ENCODE measurements at places on chromosomes 6 and 20.

GRCh38 chr6:132865364-132865763 is 51.0 kb downstream of the RPS12 start:
- DNase-seq = no peak

GRCh38 chr6:52595796-52596130 is 18.9 kb upstream of the TRAM2 start:
- peak; percentile 29 for DNase-seq

DNA sequence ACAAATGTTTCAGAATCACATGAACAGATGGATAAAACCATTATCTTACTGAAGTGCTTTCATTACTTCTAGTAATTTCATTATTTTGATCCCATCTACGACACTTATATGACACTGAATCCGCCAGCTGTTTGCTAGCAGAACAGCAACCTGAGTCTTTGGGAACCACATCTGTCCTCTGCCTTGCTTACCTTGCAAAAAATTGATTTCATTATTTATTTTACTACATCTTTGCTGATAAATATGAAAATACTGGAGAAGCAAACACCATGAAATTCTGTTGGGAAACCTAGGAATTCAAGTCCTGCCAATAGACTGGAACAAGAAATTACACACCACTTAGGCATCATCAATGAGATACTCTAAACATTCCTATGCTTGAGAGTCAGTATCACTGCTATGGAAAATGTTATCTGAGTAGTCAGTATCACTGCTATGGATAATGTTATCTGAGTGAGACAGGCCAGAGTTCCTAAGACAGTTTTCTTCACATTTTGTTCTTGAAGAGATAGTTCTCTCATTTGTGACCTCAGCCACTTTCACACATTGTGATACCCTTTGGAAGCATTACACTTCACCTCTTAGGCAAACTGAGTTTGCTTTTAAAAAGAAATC is 91.9 kb downstream of the PDE10A start:
- no peak for DNase-seq

DNA sequence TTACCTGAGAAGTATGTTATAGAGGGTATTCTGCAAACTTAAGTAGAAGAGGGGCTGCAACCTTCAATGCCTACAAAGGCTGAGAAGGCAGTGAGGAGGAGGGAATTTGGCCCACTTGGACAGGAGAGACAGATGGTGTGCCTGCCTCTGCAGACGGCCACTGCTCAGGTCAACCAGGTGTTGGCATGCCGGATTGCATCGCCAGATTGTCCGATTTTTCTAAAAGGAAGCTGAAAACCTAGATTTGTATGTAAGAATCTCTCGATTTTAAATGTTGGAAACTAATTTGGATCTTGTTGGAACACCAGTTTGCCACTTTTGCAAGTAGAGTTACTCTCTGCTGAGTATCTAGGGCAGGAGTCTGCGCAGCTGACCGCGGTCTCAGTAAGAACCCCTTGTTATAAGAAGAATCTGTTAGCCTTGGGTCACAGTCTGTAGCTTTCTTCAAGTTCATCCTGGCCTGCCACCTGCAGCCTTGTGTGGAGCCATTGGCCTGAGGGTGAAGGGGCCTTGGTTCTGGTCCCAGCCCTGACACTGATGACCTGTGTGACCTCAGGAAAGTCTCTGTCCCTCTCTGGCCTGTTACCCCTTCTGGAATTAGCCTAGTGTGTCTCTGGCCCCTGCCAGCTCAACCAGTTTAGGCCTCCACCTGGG is 54.4 kb downstream of the TGM2 start:
- DNase-seq = no peak

DNA sequence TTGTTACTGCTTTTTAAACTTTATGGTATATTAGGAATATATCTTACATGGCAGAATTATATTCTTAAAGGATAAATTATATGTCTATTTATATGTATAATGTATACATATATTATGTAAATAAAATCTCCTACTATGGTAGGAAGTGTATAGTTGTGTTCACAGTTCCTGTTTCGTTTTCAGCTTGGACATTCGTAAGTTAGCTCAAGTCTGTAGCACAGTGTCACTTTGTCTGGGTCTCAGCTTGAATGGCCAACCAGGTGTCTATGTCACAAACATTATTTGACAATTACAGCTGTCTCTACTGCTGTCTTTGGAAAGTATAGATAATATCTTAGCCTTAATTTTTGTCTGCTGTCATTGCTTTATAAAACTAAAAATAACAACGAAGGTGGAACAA is 303.9 kb downstream of the CDKAL1 start:
- no peak for DNase-seq

All from NCI-H1092 (cell line).